Activated CD4-positive, CD25-positive, alpha-beta regulatory T cell (primary cell): ENCODE measurements at places on chromosomes 13 and 19.

DNA sequence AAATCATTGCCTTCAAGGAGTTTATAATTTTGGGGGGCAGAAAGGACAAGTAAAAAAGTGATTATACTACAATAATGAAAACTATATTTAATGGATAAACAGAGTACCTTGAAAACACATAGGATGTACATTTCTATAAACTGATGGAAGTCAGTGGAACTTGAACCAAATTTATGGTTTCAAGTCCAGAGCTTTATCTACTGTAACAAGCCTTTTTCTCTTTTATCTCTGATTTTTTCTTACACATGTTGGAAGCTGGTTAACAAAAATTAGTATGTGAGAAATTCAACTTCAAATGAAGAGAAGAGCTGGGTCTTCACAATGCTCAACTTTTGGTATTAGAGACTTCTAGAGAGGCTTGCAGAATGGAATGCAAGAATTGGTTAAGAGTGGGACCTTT is 393.6 kb downstream of the LMO7 start:
- DNase-seq = no peak

DNA sequence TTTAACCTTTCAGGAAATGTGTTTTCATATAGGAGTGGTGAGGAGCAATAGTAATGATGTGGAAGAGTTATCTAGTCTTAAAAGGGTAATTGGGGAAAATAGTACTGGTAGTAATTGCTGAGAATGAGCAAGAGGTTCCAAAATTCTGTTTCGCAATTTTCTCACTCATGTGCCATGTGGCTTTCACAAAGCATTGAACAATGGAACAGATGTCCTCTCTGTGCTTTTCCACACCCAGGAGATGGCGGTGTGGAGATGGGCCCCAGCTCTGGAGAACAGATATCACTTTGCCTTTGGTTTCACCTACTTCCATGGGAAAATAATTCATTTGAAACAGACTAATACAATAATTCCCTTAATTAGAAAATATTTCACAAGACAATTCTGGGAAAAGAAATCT is 170.0 kb upstream of the SLC10A2 start:
- no peak for DNase-seq

GRCh38 chr19:13699786-13700185 is 64.5 kb upstream of the MRI1 start:
- no peak for DNase-seq

DNA sequence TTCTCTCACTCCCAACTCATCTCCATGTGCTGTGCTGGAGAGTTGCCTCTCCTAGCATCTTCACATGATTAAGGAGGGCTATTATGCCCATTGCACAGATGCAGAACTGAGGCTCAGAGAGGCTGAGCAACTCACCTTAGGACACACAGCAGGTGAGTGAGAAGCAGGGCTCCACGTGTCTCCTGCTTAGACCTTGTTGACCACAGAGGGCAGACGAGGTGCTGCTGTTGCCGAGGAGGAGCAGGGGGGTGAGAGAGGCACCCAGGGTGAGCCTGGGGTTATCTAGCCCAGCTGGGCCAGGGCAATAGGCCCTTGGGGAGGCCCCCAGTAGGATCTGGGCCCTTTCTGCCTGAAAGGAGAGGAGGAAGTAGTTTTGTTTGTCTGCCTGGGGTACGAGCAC is 2.4 kb upstream of the HSH2D start:
- no peak for DNase-seq

GRCh38 chr19:16360738-16361137 is 36.1 kb downstream of the KLF2 start:
- DNase-seq = no peak

DNA sequence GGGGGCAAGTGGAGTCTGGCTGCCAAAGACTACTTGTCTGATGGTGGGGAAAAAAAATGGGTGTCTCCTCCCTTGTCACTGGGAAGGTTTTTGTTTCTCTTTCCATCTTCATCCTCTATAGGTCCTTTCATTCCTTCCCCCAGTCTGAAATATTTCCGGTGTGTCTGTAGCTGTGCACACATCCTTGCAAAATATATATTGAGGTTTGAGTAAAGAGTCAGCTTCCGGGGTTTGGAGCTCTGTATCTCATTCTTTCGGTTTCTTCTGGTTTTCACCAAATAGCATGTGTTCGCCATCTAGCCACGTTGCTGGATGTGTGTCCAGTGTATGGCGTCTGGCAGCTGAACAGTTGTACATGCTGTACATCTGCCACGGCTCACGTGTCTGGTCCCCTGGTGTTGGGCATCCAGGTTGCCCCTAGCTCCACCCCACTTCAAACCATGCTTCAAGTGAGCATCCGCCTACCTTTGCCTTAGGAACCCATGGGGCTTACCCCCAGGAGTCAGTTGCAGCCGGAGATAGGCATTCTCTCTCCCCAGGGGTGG is 142.2 kb downstream of the SIPA1L3 start:
- no peak for DNase-seq

GRCh38 chr13:97262058-97262457 is 39.9 kb downstream of the MBNL2 start:
- no peak for DNase-seq

DNA sequence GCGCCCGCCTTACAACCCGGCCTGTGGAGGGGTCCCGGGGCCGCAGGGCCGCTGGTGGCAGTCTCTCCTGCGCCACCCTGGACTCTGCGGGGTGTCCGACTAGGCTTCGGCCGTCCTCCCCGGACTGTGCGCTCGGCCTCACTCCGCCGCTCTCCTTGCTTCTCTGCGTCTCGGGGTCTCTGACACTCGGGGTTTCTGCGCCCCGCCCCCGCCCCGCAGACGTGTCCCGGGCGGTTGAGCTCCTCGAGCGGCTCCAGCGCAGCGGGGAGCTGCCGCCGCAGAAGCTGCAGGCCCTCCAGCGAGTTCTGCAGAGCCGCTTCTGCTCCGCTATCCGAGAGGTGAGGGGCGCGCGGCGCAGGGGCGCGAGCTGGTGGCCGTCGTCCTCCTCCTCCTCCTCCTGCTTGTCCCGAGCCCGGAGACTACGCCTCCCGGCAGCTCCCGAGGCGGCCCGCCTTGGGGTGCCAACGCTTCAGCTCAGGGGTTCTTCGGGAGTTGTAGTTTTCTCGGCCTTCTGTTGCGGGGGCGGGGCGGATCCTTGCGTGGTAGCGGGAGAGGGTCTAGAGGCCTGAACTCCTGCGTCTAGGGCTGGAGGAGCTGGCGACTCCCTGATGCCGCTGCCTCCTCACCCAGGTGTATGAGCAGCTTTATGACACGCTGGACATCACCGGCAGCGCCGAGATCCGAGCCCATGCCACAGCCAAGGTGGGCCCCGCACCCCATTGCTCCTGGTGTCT is 627 bp downstream of the LIN7B start:
- DNase-seq = no peak

DNA sequence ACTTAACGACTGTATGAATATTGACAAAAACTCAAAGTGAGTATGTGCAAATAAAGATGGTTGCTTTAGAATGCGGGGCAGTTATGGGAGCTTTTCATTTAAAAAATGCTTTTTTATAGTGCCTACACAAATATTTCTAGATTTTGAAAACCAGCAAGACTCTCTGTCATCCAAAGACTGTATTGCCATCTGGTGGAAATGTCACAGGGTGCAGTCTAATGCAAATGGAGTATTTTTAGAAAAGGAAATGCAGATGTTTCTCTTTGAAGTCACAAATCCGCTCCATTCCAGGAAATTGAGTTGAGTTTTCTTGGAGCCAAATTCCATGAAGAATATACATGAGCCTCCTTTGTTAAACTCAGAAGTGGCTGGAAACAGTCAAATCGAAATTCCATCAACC is 2.3 kb upstream of the C1QTNF9B start:
- no peak for DNase-seq

DNA sequence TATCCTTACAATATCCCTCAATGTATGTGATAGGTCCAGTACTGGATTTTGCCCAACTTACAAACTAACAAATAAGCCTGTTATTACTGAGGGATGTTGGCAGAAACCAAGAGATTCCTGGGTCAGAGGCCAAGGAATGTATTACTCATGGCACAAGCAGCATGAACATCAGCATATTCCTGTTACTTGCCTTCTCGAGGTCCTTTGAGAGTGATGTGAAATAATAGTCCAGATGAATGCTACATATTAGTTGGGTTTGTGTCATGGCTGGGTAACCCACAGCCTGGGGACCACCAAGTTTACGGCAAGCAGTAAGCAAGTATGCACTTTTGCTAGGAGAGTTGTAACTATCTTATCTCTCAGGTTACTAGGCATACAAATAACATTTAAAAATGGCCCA is 384.5 kb upstream of the GPC6 start:
- DNase-seq = no peak

DNA sequence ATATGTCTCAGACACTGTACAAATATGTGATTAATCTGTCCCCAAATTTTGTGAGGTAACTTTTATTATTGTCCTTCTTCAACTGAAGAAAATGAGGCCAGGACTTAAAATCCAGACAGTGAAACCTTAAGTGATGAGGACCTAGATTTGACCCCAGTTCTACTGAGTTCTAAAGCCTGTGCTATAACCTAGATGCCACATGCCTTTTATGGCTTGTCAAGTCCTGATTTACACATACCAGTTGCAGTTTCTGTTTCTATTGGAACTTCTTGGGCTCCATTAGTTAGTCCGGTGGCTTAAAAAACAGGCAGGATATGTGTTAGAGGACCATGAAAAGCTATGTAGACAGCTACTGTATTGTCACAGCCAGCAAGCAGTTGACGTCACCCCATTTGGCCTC is 436.5 kb upstream of the KLHL1 start:
- no peak for DNase-seq

DNA sequence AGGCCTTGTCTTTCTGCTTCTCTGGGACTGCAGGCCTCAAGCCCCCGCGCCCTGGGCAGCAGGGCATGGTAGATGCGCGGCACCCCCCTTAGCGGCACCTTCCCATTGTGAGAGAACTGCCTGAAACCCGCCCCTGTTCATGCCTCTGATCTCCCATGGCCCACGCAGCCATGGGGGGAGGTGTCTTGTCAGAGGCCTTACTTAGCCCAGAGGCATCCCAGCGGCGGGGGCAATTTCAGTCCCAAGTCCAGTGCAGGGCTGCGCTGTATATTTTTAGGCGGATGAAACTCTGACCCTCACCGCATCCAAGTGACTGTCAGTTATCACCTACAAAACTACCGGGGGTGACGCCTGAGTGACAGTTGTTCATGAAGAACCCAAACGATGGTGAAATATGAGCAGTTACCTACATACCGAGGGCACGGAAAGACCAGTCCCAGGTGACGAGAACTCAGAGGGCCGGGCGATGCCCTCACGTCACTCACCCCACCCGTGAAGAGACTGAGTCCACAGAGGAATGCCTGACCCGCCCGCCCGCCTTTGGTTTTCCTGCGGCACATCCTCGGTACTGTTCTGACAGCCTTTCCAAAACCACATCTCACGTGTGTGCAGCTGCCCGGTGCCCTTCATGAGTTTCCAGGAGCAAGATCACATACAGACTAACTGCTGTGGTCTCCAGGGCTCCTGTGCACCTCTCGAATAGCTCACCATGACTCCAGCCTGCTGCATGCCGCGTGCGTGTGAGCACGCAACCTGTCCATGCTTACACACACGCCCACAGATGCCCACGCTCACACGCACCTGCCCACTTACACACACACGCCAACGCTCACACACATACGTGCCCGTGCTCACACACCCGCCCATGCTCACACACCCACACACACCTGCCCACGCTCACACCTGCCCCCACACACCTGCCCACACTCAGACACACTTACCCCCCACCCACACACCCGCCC is 14.4 kb downstream of the IL17D start:
- no peak for DNase-seq
